ENCODE measurements at places on chromosomes 2 and 18.
A peak's percentile ranks its signal among the peaks of the same experiment; 100 is the strongest.

GRCh38 chr2:166610180-166610912 lies 116.3 kb upstream of the SCN7A start:
- DNase-seq, result no peak

DNA sequence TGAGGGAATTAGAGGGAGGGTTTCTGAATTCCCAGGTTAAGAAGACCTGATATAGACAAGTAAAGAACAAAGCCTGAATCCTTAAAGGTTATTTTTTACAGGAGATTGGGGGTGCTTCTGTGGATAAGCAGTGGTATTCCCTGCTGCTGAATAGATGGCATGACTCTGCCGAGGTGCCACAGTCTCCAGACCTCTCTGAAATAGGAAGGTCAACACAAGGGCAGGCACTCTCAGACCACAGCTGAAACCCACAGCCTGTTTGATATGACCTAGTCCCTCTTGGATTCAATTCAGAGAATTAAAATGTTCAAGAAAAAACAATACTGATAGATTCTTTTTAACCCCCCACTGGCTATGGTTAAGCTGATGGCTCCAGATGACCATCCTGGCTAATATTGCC lies 259.3 kb downstream of the PTGR3 start:
- no peak for DNase-seq

DNA sequence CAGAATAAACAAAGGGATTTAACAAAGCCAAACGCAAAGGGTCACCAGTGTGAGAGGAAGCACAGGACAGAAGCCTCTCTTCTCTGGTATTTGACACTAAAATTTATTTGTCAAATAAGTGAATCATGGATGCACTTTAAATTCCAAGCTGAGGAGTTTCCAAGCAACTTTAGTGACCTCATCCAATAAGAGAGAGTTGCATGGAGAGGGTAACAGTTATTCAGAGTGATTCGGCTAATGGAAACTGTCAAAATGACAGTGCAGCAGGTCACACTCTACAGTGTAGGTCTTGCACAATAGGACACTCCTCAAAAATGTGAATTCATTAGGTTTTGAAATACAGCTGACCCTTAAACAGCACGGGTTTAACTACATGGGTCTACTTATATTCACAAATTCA lies 103.9 kb upstream of the ACVR1C start:
- DNase-seq, result no peak

DNA sequence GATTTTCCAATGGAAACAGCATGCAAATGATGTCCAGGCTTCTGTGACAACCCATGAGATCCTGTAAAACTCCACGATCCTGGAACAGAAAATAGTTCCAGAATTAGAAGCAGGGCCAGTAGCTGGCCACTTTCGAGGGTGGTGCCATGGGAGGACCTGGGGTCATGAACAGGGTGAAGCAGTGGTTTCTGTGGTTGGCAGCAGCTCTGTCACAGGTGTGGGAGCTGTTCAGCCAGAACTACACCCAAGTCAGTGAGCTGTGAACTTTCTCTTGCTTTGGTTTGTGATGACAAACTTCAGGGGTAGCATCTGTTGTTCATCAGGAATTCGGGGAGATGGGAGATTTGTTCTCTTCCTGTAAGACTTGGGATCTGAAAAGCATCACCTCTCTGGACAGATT lies 314.4 kb upstream of the NT5C1B start:
- DNase-seq, result no peak

GRCh38 chr2:112259509-112260294 lies 4.9 kb upstream of the ZC3H8 start:
- peak; percentile 72 for DNase-seq

DNA sequence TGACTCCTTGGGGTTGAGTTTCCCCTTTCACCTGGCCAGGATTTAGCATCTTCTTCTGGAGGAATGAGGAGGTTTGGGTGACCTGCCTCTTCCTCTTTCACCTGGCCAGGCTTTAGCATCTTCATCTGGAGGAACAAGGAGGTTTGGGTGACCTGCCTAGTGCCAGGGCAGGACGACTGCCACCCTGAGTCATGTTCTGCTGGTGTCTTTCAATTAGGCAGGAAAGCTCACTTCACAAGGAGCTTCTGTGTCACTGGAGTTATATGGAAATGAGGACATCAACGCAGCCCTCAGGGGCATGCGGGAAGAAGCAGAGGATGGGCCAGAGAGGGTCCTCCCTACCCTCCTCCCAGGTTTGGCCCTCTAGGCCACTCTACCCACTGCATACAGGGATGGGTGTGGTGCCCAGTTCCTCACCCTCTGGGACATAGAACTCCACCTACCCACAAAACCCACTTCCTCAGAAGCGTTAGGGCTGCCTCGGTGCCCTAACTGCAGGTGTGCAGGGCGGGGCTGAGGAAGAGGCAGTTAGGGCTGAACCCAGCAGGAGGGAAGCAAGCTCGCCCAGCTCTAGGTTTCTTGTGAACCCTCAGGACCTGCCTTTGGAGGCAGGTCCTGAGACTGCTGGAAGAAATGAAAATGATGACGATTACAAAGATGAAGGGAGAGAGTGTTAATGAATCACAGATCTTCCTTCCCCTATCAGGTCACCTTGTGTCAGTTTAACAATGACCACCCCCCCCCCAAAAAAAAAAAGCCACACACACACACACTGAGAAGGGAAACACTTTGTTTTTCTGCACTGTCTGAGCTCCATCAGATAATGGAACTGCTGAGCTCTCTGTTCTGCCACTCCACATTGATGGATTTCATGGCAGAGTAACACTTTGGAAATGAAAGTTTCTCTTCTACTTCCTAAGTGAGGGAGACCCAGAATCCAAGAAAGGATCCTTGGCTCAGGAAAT lies 71.0 kb downstream of the ARL4C start:
- DNase-seq, result no peak

GRCh38 chr18:41744421-41745030 lies 210.5 kb upstream of the PIK3C3 start:
- DNase-seq, result no peak

DNA sequence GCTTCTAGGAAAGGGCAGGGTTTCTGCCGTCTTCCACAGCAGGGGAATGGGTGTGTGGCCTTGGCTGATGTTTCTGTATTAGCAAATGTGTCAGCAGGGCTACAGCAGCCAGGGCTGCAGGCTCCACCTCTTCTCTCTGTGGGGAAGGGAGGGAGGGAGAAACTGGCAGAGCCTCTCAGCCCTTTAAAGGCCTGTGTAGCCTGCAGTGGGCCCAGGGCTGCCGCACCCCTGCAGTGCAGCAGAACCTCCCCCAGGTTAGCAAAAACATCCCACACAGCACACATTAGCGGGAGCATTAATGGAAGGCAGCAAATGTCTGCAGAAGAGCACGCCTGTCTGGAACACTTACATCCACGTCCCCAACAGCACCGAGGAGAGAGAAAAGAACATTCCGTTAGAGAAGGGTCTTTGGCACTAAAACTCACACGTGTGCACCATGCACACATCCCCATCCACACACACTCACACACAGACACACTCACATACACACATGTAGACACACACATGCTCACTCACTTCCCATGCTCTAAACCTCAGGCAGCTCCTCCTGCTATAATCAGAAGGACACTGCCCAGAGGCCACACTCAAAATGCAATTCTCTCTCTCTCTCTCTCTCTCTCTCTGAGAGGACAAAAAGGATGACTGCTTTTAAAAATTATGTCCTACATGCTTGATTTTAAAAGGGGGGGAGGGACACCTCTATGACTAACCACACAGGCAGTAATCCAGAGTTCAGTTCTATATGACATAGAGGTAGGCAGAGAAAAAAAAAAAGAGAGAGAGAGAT lies 24.1 kb downstream of the MRPL35 start:
- peak; percentile 33 for DNase-seq

GRCh38 chr2:42254186-42254895 lies 85.2 kb downstream of the EML4 start:
- DNase-seq, result peak; percentile 24

- no peak for DNase-seq
Observed at GRCh38 chr2:134676960-134677359, 41.8 kb downstream of the TMEM163 start.

DNA sequence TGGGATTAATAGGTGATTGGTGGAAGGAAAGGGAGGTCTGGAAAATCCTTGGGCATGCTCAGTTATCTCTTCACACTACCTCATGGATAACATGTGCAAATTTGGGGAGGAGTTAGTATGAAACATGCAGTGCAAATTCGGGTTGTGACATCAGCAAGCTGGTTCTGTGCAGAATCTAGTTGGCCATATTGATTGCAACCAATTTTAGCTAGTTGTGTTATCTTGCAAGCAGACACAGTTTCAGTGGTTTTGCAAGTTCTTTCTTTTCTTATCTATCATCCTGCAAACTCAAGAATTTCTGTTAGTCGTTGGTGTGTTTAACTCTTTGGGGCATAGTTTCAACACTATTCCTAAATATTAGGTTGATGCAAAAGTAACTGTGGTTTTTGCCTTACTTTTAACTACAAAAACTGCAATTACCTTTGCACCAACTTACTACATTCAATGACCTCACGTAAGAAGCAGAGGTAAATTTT lies 135.4 kb downstream of the PTH2R start:
- no peak for DNase-seq

GRCh38 chr2:64291181-64291580 lies 147.0 kb upstream of the PELI1 start:
- DNase-seq, result peak; percentile 67

DNA sequence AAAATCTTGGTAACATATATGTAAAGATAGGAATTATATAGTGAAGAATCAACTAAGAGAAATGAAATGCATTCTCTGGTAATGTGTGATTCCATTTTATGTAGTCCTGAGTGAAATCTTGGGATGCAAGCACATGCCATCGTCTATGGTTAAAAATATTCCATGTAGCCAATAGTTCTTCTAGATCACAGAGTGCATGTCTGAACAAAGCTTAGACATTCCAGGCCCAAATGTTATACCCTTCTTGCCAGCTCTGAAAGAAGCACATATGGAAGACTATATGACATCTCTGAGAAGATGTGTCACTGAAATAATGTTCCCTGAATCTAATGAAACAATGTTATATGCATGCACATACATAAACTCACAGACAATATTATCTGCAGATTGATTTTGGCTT lies 92.3 kb upstream of the TFPI start:
- no peak for DNase-seq

DNA sequence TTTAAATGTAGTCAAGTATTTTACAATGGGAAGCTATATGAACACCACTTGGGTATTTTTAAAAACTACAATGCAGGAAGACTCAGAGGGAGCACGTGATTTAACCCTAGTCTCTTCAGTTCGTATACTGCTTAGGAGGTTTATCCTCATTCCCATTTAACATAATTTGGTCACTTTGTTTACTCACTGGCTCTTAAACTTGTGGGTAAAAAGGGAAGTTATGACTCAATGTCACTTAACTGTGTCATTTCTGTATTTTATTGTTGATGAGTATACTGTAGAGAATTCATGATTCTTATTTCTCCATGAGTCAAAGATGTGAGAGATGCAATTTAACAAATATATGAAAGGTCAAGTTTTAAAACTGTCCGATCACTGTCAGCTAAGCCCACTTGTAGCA lies 48.2 kb downstream of the SLC66A3 start:
- peak; percentile 3 for DNase-seq

- no peak for DNase-seq
Observed at GRCh38 chr2:155035308-155035707, 336.8 kb downstream of the KCNJ3 start.

DNA sequence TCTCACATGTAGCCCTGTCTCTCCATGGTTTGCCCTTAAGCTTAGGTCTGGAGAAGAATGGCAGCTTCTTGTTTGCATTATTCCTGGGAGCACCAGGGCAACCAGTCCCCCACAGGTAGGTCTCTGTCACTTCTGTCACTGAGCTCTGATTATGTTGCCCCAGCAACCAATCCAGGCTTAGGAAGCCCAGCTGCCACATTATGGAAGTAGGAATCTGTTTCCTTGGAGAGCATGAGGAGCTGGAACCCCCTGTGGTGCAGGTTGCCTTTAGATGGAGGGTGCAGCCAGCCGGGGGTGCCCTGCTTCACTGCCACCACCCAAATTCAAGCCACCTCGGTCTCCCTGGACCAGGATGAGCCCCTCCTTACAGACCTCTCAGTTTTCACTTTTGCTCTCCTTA lies 4.8 kb downstream of the RESP18 start:
- no peak for DNase-seq

DNA sequence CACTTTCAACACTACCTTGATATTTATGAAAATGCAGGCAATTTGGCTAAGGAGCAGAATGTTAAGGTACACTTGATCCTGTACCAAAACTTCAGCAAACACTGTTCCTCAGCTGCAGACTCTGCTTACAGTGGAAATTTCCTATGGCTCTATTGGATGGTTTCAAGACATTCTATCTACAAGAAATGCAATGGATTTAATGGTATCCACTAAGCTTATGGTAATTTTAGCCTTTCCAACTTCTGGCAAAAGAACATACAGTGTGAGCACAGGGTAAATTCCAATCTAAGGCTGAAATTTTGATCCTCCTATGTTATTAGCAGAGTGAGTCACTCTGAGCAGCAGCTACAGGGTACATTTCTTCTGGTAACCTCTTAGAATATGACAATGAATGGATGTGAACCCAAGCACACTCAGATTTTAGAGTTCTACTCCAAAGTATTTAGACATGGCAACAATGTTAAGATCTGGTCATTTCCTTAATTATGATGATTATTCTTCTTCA lies 361.8 kb upstream of the PIK3C3 start:
- no peak for DNase-seq

DNA sequence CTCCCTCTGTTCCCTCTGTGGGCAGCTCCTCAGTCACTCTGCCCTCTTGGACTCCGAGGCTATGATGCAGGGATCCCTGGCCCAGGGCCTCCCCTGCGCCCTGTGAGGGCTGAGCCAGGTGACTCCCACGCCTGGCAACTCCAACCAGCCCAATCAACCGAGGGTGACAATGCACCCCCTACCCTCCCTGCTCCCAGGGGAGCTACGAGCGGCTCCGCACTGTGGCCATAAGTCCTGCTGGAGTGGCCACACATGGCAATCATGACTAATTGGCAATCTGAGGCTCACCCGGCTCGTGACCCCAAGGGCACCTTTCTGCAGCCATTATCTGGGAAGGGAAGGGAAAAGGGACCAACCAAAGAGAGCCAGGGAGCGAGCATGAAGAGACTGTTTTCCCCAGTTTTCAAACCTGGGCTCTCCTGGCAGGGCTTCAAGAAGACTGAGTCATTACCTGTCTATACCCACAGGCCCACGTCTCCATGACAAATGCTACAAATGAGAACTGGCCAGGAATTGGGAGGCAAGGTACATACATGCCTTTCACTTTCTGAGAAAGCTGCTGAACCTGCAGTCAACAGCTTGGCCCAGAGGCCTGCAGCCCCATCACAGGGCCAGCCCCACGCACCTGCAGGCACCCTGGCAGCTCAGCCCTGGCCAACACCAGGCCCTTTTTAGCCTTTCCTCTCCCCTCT lies 45.1 kb downstream of the RPL31 start:
- DNase-seq, result no peak

- no peak for DNase-seq
Observed at GRCh38 chr2:134677856-134678756, 40.7 kb downstream of the TMEM163 start.

DNA sequence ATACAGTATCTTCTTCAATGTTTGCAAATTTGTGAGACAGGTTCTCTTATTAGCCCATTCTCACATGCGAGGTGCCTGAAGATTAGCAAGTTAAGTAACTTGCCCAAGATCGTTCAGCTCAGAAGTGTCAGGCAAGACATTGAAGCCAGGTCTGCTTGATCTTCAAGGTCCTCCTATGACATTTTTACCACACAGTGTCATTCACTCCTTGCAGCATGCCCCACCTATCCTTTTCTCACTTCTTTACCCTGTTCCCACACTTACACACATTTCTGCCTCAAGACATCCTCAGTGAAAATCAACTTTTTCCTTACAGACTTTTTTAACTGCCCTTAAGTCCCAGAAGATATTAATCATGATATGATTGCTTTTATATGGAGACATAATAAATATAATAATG lies 73.8 kb downstream of the SCN2A start:
- no peak for DNase-seq

Measured in fibroblast of gingiva (primary cell).